ENCODE measurements at places on chromosomes 7 and 10. TPM values are rescaled to one million over a fixed set of nuclear protein-coding genes. Genes with fewer than 3 reads are reported as not detected.

The DUSP5 gene
- 26.8 TPM for total RNA-seq

The CRPPA gene
- total RNA-seq, result 0.80 TPM

GRCh38 chr7:45088146-45088701 is 545 bp downstream of the NACAD start:
- no peak for ATAC-seq

GRCh38 chr7:93856323-93856722 is 34.2 kb downstream of the TFPI2 start:
- ATAC-seq, result no peak

DNA sequence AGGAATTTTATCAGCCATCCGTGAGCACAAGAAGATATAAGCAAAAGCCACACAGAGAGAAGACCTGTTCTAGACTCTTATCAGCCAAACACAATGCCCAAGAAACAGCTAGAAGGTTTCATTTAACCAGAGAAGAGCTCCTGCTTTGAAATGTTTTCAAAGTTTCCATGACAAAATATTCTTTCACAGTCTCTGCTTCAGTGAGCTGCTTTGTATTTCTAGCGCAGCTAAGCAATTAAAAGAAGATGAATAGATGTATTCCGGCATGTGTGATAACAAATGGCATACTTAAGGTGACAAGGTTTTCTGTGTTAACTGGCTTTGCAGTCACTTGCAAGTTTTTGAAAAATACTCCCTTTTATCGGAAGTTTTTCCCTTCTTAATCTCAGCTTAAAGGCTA is 78.9 kb upstream of the NXPH1 start:
- ATAC-seq, result no peak

DNA sequence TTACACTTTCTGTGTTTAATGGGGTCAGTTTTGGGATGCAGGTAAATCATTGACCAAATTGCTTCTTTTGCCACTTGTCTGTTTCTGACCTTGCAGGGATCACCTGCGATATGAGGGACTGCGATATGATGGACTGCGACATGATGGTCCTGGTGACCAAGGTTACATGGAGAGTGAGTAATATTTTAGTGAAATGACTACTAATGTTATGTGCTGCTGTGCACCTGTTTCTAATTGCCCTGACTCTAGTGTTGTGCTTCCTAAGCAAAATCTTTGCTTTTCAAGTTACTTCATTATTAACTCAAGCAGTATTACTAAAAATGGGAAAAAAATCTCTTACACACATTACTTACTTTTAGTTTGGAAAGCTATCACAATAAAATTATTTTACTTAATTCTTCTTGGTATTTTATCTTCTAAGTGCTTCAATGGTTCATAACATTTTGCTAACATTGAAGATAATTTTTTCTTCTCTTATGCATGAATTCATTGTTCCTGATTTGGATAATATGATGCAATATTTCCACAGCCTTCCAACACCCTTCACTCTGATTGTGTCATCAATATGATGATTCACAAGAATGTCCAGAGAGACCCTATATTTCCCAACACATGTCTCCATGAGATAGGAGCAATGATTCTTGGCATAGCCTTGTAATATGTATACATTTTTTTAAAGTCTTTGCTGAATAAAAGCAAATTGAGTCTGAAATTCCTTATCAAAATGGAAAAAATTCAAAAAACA is 306.2 kb upstream of the AKR1E2 start:
- no peak for ATAC-seq

DNA sequence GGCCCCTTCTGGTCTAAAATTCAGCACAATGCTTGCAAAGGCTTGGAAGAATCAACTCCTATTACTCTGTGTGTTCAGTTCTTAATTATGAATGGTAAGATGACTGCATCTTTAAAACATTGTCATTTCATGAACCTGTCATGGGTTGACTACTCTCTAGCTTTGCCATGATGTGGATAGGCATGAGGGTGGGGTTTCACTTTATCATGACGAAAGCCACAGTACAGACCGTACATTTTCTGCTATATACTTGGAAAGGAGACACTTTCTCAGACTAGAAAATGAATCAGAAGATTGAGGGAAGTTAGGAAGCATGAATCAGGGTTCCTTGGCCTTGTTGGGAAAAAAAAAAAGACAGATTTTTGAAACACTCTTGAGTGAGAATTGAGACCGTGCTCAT is 19.7 kb upstream of the MSRB2 start:
- ATAC-seq, result no peak

- peak; percentile 32 for ATAC-seq
Measured at GRCh38 chr7:130070861-130071622, 708 bp downstream of the KLHDC10 start.

- no peak for ATAC-seq
Measured at GRCh38 chr7:159096736-159097581, 47.7 kb downstream of the VIPR2 start.

GRCh38 chr7:93663561-93664299 is 89.2 kb upstream of the CALCR start:
- no peak for ATAC-seq

- ATAC-seq, result no peak
Measured at GRCh38 chr7:34156336-34156735, 251.0 kb downstream of the BMPER start.

DNA sequence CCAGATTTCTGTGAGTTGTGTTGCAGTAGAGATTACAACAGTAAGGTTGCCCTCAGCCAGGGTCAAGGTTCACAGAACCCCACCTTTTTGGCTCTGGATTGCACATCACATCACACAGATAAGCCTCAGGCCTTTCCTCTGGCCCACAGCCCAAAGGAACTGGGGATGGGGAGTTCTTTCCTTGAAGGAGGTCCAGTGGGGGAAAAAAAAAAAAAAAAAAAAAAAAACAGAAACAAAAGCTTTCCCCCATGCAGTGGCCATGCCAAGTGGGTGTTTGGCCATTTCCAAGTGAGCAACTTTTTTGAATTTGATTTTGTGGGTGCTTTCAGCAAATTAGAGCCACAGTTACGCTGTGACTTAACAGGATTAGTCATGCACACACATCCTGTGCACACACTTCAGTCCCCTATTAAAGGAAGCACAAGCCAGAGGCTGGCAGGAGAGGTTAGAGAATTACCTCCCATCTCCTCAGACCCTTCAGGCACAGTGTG is 79.3 kb upstream of the NANOS1 start:
- no peak for ATAC-seq

- no peak for ATAC-seq
Measured at GRCh38 chr7:93941945-93942344, 20.4 kb downstream of the GNG11 start.

- no peak for ATAC-seq
Measured at GRCh38 chr7:158044482-158044823, 543.2 kb downstream of the PTPRN2 start.

DNA sequence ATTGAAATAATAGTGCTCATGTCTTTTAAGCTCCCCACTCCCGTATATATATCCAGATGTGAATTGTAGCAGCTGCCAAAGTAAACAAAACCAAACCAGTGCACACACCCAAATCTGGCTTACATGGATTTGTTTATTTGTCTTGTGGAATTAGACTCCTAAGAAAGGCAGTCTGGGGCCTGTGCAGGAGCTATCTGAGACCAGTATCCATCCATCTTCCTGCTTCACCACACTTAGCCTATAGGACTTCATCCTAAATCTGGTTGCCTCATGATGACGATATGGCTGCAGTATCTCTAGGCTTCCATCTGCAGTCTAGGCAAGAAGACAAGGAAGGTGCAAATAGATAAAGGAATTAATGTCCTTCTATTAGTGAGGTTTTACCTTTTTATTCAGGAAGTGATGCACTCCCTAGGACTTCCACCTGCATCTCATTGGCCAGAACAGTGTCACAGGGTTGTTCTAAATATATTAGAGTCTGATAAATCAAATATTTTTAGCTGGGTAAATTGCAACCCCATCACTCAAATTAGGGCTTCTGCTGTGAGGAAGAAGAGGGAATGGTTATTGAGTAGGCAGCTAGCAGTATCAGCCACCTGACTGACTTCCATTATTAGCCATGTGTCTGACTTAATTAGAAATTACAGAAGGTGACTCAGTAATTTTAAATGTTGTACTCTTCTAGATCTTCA is 6.0 kb downstream of the WIPF3 start:
- peak; percentile 36 for ATAC-seq
